ENCODE measurements at places on chromosomes 16 and 17. TPM values are rescaled to one million over a fixed set of nuclear protein-coding genes. Genes with fewer than 3 reads are reported as not detected.
A peak's percentile ranks its signal among the peaks of the same experiment; 100 is the strongest.

DNA sequence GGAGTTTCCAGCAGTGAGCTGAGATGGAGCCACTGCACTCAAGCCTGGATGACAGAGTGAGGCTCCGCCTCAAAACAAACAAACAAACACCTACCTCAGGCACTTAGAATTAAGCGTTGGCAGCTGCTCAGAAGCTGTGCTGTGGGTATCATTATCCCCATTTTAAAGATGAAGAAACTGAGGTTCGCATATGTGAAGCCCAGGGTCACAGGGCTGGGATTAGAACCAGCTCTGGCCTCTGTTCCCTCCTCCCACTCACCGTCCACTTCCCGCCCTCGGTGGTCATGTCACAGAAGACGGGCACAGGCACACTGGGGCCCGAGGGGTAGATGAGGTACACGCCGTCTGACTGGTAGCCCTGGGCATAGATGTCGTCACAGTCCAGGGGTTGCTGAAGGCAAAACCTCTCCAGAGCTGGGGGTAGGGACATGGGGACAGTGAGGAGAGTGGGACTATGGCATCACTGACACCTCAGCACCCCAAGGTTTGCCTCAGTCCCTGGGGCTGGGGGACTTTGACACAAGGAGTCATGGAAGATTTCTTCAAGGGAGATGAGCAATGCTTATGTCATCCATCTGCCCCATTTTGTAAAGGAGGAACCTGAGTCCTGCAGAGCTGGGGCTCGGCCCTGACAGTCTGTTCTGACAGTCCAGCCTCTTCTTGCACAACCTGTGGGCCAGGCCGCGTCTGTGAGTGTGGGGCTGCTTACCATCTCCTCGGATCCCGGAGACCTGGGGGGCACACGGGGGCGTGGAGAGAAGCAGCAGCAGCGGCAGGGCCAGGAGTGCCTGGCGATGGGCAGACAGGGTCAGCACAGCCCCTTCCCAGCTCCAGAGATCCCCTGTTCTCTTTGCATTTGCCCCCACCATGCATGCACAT lies 700 bp downstream of the MFAP4 start:
- peak overlapping the region; percentile 42 for H3K4me3 ChIP-seq
- no peaks in the 10 kb centered on the region for H3K27me3 ChIP-seq
- H3K27ac ChIP-seq, result peak overlapping the region; percentile 53
- peaks cover 35% of the 10 kb centered on the region for H3K4me1 ChIP-seq

DNA sequence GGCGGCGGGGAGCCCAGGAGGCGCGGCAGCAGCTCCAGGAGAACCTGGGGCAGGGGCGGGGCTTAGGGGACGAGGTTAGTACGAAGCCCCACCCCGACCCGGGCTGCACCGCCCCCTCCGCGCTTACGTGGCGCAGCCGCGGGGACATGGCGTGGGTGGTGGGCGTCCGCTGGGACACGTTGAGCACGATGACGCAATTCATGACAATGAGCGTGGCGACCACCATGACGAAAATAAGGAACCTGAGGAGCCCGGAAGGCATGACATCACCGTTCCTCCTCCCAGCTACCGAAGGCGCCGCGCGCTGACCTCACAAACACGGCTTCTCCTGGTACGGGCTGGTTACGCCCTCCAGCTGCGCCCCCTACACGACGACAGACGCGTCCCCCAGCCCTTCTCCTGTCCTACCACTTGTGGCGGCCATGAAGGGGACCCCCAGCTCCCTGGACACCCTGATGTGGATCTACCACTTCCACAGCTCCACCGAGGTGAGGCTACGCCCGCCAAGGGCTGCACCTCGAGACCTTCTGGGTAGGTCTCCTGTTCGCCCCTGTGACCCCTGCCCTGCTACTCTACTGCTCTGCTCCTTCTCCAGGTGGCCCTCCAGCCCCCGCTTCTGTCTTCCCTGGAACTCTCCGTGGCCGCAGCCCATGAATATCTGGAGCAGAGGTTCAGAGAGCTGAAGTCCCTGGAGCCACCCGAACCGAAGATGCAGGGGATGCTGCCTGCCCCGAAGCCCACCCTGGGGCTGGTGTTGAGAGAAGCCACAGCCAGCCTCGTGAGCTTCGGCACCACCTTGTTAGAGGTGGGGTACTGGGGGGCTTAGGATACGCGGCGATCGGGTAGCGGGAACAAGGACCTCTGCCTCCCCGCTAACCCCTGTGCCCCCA lies at the start of gene C17orf107:
C17orf107 (plus strand) TSS at position 196 of the 890 bp plus-strand sequence; CDS start at position 423, 227 bp downstream.
- peaks cover 21% of the 10 kb centered on the region for H3K36me3 ChIP-seq
- H3K4me3 ChIP-seq, result peak within 1 kb of the TSS; percentile 72
- peak; percentile 97 for DNase-seq
- peak within 1 kb of the TSS; percentile 56 for H3K27ac ChIP-seq

- H3K27ac ChIP-seq, result no peak overlapping the region
- H3K4me3 ChIP-seq, result no peak overlapping the region
- H3K36me3 ChIP-seq, result no peaks in the 10 kb centered on the region
- DNase-seq, result no peak
Measured at GRCh38 chr17:16272111-16272840, 55.3 kb downstream of the PIGL start.

GRCh38 chr17:29045734-29046472 lies 3.0 kb downstream of the PIPOX start:
- H3K36me3 ChIP-seq, result no peaks in the 10 kb centered on the region
- H3K4me1 ChIP-seq, result peaks cover 38% of the 10 kb centered on the region
- H3K4me3 ChIP-seq, result no peak overlapping the region
- H3K27me3 ChIP-seq, result peaks cover 2% of the 10 kb centered on the region
- no peak overlapping the region for H3K27ac ChIP-seq

DNA sequence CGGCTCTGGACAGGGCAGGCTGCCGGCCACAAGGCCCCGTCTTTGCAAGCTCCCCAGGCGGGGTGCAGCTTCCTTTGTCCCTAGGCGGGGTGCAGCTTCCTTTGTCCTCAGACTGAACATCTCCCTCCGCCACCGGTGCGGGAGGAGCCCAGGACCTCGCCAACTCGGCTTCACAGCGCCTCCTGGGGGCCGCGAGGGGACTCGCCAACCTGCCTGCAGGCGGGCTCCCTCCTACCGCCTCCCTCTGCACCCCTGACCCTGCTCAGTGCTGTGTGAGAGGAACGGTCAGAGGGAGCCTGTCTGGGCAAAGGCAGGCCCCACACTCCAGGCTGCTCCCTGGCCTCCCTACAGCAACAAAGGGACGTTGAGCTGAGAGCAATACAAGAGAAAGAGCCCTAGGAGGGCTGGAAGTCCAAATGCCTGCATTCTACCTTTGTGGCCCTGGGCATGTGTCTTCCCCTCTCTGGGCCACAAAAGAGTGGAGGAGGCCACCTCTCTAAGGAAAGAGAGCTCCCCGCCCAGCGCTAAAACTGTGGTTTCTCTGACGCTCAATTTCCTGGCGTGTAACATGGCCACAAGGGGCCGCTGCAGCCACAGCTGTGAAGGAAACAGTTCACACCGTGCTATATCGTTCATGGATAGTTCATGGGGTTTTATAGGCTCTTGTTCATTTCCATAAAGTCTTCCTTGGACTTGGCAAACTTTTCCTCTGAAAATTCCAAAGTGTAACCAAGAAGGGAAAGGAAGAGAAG lies 20.9 kb upstream of the KRT19 start:
- H3K4me3 ChIP-seq, result peak overlapping the region; percentile 21
- peak overlapping the region; percentile 81 for H3K27ac ChIP-seq
- peak; percentile 97 for DNase-seq
- peaks cover 35% of the 10 kb centered on the region for H3K4me1 ChIP-seq
- H3K36me3 ChIP-seq, result no peaks in the 10 kb centered on the region
- H3K27me3 ChIP-seq, result no peaks in the 10 kb centered on the region

Gene KRT27
- total RNA-seq, result not detected
